ENCODE measurements at places on chromosomes 5 and 9. TPM values are rescaled to one million over a fixed set of nuclear protein-coding genes. Genes with fewer than 3 reads are reported as not detected.

- no peak overlapping the region for H3K27ac ChIP-seq
- H3K36me3 ChIP-seq, result no peaks in the 10 kb centered on the region
- DNase-seq, result no peak
- no peaks in the 10 kb centered on the region for H3K27me3 ChIP-seq
- no peak overlapping the region for H3K4me3 ChIP-seq
Measured at GRCh38 chr5:125317536-125317995, 571.1 kb upstream of the ZNF608 start.

DNA sequence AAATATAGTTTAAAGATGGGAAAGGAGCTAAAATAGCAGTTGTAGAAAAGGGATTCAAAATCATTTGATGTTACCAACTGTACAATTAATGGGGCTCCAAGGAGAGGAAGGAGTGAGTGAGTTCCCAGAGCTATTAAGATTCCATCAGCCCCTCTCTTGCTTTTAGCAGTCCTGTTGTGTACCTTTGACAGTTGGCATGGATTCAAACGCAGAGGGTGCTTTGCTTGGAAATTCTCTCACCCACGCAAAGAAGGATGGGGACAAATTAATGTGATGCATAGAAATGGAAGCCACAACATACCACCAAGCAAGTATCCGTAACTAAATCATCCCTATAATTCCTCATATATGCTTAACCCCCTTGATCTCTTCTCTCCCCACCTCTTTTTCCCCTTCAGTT lies 461.3 kb downstream of the EBF1 start:
- H3K27ac ChIP-seq, result no peak overlapping the region
- no peak overlapping the region for H3K4me3 ChIP-seq
- H3K4me1 ChIP-seq, result no peaks in the 10 kb centered on the region
- no peaks in the 10 kb centered on the region for H3K36me3 ChIP-seq
- H3K27me3 ChIP-seq, result no peaks in the 10 kb centered on the region
- no peak for DNase-seq

DNA sequence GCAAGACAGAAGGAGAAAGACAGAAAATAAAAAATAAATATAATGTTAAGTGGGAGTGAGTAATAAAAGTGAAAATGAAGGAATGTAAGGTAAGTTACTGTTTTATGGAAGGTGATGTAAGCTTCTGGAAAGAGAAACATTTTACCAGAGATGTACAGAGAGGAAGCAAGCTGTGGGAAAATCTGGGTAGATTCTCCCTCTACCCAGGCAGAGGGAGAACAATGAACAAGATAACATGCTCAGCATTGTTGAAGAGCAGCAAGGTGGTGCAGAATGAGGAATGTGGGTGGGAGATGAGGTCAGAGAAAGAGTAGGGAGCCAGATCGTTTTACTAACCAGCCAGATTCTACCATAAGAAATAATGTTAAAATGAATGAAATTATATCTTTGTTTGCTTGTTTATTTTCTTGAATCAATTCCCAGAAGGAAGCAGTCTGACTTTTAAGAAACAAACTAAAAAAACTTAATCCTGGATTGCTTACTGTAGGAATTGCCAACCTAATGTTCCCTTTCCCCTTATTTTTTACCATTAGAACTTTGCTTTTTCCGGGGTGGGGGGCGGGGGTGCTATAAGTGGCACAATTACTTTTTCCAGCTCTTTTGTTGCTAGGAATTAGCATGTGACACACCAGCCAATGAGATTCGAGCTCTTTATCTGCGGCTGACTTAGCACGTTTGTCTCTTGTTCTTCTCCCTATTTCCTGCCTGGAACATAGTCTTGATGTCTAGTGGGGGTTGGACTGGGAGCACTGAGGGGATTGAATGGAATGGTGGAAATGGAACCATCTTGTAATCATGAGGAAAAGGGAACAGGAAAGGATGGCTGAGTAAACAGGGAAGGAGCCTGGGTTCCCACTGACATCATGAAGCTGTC lies 356.7 kb downstream of the TMEM167A start:
- no peaks in the 10 kb centered on the region for H3K36me3 ChIP-seq
- DNase-seq, result no peak
- H3K27me3 ChIP-seq, result no peaks in the 10 kb centered on the region
- H3K27ac ChIP-seq, result no peak overlapping the region

DNA sequence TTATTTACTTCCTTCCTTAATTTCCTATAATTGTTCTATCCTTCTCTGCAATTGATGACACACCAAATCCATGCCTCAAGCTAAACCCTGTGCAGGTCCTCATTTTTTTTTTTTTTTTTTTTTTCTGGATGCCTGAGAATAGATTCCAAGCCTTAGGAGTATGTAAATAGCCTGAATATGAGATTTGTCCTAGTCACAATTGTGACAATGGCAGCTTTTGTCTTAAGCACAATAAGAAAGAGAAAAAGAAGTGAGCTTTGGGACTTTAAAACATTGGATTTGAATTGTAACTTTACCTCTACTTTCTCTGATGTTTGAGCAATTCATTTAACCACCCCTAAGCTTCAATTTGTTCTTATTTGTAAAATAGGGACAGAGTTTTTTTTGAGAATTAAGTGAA lies 280.5 kb downstream of the TUSC1 start:
- H3K4me1 ChIP-seq, result no peaks in the 10 kb centered on the region
- no peak for DNase-seq
- no peaks in the 10 kb centered on the region for H3K27me3 ChIP-seq

GRCh38 chr5:72920690-72921502 lies 34.9 kb upstream of the FCHO2 start:
- no peak overlapping the region for H3K27ac ChIP-seq
- no peaks in the 10 kb centered on the region for H3K36me3 ChIP-seq
- no peaks in the 10 kb centered on the region for H3K27me3 ChIP-seq

GRCh38 chr5:89267788-89268187 lies 384.8 kb upstream of the MEF2C start:
- no peak for DNase-seq
- no peaks in the 10 kb centered on the region for H3K36me3 ChIP-seq
- no peak overlapping the region for H3K27ac ChIP-seq
- H3K27me3 ChIP-seq, result no peaks in the 10 kb centered on the region

DNA sequence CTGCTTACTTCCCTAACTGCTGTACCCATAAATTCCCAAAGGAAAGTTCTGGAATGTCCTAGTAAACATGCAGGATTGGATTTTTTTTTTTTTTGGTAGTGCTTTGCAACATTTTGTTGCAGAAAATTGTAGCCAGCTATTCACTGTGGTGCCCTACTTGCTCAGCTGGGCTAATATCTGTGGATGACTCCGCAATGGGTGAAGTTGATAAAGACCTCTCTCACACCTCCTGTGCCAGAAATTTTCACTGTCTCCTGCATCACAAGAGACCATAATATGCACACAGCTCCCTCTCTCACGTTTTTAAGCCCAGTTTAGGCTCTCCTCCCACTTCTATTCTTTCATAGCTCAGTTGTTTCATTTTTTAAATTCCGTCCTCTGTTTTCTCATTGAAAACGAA lies 136.5 kb upstream of the C6 start:
- H3K27ac ChIP-seq, result no peak overlapping the region
- no peaks in the 10 kb centered on the region for H3K36me3 ChIP-seq
- no peak overlapping the region for H3K4me3 ChIP-seq
- H3K27me3 ChIP-seq, result no peaks in the 10 kb centered on the region
- DNase-seq, result no peak

- H3K4me1 ChIP-seq, result no peaks in the 10 kb centered on the region
- DNase-seq, result no peak
- H3K4me3 ChIP-seq, result no peak overlapping the region
Measured at GRCh38 chr9:93261281-93261680, 77.3 kb downstream of the WNK2 start.

DNA sequence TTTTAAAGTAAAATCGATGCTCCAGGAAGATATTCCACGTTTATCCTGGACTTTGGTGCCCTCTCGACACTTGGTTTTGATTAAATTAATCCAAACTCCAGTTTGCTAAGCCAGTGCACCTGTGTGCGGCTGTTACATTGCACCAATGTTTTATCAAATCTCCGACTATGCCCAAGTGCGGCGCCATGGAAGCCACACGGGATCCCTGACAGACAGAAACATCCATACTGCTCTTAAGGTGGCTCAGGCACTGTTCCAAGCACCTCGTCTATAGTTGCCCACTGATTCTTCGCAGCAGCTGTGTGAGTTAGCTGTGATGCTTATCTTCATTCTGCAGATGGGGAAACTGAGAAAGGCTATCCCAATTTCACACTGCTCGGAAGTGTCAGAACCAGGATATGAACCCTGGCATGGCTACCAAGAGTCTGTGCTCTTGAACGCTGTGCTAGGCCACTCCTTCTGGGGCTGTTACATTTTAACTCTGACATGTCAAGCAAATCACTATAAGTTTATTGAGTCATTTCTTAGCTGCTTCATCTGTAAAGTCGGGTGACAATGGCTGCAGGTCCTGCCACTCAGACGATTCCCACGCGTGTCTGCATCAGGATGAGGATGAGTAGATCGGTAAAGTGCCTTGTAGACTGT lies 113.0 kb downstream of the ADAMTS2 start:
- H3K4me3 ChIP-seq, result no peak overlapping the region
- no peaks in the 10 kb centered on the region for H3K4me1 ChIP-seq
- H3K36me3 ChIP-seq, result no peaks in the 10 kb centered on the region
- DNase-seq, result no peak

DNA sequence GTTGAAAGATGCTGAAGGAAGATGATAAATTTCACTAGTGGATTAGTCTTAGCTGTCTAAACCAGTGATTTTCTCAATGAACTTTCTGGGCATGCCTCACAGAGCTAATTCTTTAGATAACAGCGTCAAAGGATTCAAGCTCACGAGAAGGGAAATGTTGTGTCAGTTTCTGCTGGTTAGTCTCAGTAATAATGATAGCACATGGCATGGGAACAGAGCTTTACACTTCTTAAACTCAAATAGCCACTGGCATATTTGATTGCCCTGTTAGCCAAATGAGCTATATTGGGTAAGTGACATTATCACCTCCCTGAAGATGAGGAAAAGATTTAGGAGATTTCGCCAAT lies 139.3 kb upstream of the NR3C1 start:
- H3K27ac ChIP-seq, result no peak overlapping the region
- H3K36me3 ChIP-seq, result no peaks in the 10 kb centered on the region
- no peaks in the 10 kb centered on the region for H3K4me1 ChIP-seq
- no peak overlapping the region for H3K4me3 ChIP-seq

DNA sequence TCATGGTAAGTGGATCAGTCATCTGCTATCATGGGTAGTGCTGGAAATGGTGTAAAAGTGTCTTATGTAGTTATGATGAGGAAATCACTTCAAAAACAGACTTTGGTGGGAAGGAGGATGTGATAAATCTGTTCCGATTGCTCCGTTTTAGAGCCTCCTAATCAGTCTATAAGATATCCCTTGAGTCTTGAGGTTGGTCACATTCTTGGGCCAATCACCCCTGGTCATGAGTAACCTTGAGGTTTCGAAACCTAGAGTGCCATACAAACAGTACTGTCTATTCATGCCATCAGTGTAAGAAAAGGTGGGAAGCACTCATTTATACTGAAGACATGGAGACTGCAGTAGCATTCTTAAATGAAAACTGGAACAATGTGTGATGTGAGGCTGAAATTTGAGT lies 45.8 kb downstream of the LRRTM2 start:
- no peak overlapping the region for H3K27ac ChIP-seq
- no peak for DNase-seq
- H3K27me3 ChIP-seq, result no peaks in the 10 kb centered on the region
- no peaks in the 10 kb centered on the region for H3K4me1 ChIP-seq

DNA sequence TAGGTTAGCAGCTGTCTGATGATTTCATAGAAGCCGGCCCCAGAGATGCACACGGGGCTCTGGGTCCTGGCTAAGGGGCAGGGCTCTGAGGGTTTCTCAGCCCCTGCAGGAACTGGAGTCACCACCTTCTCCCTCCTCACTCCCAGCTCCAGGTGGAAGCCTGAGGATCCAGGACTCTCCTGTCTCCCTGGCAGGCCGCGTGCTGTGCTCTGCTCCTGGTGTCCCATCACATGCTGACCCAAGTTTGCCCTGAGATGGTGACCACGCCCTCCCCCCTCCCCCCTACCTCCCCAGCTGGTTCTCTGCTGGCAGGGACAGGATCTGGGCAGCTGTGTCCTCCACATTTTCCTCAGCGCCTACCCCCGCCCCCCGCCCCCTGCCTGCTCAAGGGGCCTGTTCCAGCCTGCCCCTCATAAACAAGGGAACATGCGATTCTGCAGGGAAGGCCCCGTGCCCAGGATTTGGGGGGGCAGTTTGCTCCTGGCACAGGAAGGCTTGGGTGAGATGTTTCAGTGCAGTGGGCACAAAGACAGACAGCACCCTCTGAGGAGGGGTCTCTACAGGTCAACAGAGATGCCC lies 87.4 kb downstream of the PSD2 start:
- no peak overlapping the region for H3K4me3 ChIP-seq
- no peak overlapping the region for H3K27ac ChIP-seq
- H3K4me1 ChIP-seq, result no peaks in the 10 kb centered on the region
- no peak for DNase-seq
- H3K36me3 ChIP-seq, result no peaks in the 10 kb centered on the region

GRCh38 chr5:65914641-65915196 lies 11.7 kb upstream of the ERBIN start:
- H3K27me3 ChIP-seq, result no peaks in the 10 kb centered on the region
- no peak for DNase-seq
- H3K4me1 ChIP-seq, result no peaks in the 10 kb centered on the region
- no peaks in the 10 kb centered on the region for H3K36me3 ChIP-seq
- H3K4me3 ChIP-seq, result no peak overlapping the region

GRCh38 chr9:101923451-101923850 lies 185.0 kb upstream of the GRIN3A start:
- no peaks in the 10 kb centered on the region for H3K4me1 ChIP-seq
- no peak overlapping the region for H3K4me3 ChIP-seq
- no peaks in the 10 kb centered on the region for H3K36me3 ChIP-seq
- H3K27me3 ChIP-seq, result no peaks in the 10 kb centered on the region
- no peak for DNase-seq

DNA sequence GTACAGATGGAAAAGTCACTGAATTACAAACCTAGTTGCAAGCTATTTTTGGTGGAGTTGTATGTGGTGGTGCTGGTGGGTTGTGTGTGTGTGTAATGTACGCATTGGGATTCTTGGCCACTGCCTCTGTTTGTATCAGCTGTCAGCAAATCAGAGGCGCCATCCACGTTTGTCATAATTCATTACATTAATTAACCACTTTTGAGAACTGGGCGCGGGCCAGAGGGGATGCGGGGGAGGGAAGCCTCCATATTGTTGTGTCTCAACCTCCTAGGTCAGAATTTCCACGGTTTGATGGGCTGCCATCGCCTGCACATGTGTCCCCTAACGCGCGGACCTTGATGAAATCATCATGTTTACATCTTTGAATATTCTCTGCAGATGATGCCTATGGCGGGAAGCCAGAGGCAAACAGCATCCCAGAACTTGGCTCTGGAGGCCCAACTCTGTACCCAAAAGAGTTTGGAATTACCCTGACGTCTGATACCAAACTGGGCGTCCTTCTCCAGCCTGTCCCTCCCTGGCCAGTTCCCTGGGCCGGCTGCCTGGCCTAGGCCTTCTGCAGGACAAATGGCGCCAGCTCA lies 54.9 kb downstream of the FGF18 start:
- H3K36me3 ChIP-seq, result no peaks in the 10 kb centered on the region
- no peak overlapping the region for H3K27ac ChIP-seq
- no peaks in the 10 kb centered on the region for H3K27me3 ChIP-seq
- H3K4me1 ChIP-seq, result no peaks in the 10 kb centered on the region
- DNase-seq, result no peak

The SEMA5A gene
- not detected for total RNA-seq

The BHMT gene
- total RNA-seq, result not detected

The SHC3 gene
- total RNA-seq, result not detected

The SPATA31A3 gene
- not detected for total RNA-seq

The WNK2 gene
- total RNA-seq, result 0.20 TPM

The GLRA1 gene
- total RNA-seq, result not detected

The TAS2R1 gene
- total RNA-seq, result not detected

The TMEM171 gene
- not detected for total RNA-seq

Measured in CD8-positive, alpha-beta memory T cell (primary cell).